ENCODE measurements at places on chromosomes 11 and 22. TPM values are rescaled to one million over a fixed set of nuclear protein-coding genes. Genes with fewer than 3 reads are reported as not detected.

The OR6X1 gene
- not detected for total RNA-seq

DNA sequence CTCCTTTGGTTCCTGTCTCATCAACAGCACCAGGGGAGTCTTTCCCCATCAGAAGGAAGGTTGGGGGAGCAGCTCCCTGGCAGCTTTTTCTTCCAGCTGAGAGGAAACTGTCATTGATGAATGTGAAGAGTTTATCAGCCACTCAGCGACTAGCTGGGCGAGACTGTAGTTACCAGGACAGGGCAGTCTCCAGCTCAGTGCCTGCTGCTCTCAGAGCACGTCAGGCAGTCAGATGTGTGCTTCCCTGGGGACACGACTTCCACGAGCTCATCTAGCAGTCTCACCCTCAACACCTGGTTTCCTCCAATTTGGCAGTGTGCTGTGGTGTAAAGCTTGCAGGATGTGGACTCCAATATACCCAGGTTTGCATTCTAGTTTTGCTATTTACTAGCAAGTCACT, 12.5 kb upstream of the C1QTNF4 start:
- no peak overlapping the region for H3K4me3 ChIP-seq
- H3K4me1 ChIP-seq, result no peaks in the 10 kb centered on the region
- peaks cover 5% of the 10 kb centered on the region for H3K36me3 ChIP-seq
- no peaks in the 10 kb centered on the region for H3K27me3 ChIP-seq

- H3K27me3 ChIP-seq, result no peaks in the 10 kb centered on the region
- DNase-seq, result no peak
- H3K27ac ChIP-seq, result no peak overlapping the region
These were observed 36.6 kb downstream of the METTL15 start for GRCh38 chr11:28144808-28145207.

The DTX4 gene
- total RNA-seq, result 3.7 TPM

GRCh38 chr22:20298803-20299745, 20.8 kb downstream of the DGCR6L start:
- peak overlapping the region; percentile 41 for H3K4me3 ChIP-seq
- H3K36me3 ChIP-seq, result no peaks in the 10 kb centered on the region
- H3K4me1 ChIP-seq, result peaks cover 3% of the 10 kb centered on the region
- H3K27ac ChIP-seq, result no peak overlapping the region
- peak; percentile 89 for DNase-seq

- H3K4me3 ChIP-seq, result no peak overlapping the region
- no peak for DNase-seq
- no peaks in the 10 kb centered on the region for H3K4me1 ChIP-seq
- no peaks in the 10 kb centered on the region for H3K27me3 ChIP-seq
These were observed 404.4 kb downstream of the KCNA4 start for GRCh38 chr11:29612423-29612822.

DNA sequence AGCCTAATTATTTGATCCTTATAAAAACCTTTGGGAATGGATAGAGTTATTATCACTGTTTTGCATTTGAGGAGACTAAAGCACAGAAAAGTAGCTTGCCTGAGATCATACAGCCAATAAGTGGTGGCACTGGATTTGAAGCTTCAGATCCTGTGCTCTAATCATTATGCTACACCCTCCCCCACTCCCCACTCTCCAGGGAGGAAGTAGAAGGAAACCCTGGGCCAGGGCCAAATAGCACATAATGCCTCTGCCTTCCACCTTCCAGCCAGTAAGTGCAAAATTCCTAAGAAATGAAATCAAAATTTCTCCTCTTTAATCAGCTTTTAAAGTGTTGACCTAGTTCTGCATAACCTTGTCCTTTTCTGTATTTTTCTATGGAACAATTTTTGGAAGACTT, 61.6 kb downstream of the SIK2 start:
- no peaks in the 10 kb centered on the region for H3K4me1 ChIP-seq
- no peak for DNase-seq
- H3K36me3 ChIP-seq, result peaks cover 2% of the 10 kb centered on the region

- H3K4me1 ChIP-seq, result no peaks in the 10 kb centered on the region
- no peak for DNase-seq
- H3K36me3 ChIP-seq, result no peaks in the 10 kb centered on the region
- H3K27me3 ChIP-seq, result peaks cover 5% of the 10 kb centered on the region
- no peak overlapping the region for H3K27ac ChIP-seq
- no peak overlapping the region for H3K4me3 ChIP-seq
These were observed 40.5 kb downstream of the NCAM1 start for GRCh38 chr11:113001709-113002108.

DNA sequence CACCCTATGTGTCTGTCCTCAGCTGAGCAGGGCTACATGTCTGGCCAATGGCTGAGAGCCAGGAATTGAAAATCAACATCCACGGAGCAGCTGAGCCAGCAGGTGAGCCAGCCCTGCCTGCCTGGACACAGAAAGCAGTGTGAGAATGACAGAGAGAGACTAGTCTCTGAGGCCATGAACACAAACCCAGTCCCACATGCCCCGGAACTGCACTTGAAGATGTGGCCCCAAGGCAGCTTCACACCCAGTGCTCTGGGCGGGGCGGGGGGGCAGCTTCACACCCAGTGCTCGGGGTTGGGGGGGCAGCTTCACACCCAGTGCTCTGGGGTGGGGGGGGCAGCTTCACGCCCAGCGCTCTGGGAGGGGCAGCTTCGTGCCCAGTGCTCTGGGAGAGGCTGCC, 37.6 kb downstream of the TRMU start:
- H3K27me3 ChIP-seq, result no peaks in the 10 kb centered on the region
- no peak overlapping the region for H3K27ac ChIP-seq
- DNase-seq, result no peak
- no peak overlapping the region for H3K4me3 ChIP-seq

- peaks cover 5% of the 10 kb centered on the region for H3K36me3 ChIP-seq
- H3K27ac ChIP-seq, result no peak overlapping the region
- no peaks in the 10 kb centered on the region for H3K27me3 ChIP-seq
- H3K4me1 ChIP-seq, result peaks cover 65% of the 10 kb centered on the region
- no peak overlapping the region for H3K4me3 ChIP-seq
- no peak for DNase-seq
These were observed 24.7 kb downstream of the RCOR2 start for GRCh38 chr11:63892228-63892627.

The DGAT2 gene
- 0.20 TPM for total RNA-seq

The NTM gene
- not detected for total RNA-seq

DNA sequence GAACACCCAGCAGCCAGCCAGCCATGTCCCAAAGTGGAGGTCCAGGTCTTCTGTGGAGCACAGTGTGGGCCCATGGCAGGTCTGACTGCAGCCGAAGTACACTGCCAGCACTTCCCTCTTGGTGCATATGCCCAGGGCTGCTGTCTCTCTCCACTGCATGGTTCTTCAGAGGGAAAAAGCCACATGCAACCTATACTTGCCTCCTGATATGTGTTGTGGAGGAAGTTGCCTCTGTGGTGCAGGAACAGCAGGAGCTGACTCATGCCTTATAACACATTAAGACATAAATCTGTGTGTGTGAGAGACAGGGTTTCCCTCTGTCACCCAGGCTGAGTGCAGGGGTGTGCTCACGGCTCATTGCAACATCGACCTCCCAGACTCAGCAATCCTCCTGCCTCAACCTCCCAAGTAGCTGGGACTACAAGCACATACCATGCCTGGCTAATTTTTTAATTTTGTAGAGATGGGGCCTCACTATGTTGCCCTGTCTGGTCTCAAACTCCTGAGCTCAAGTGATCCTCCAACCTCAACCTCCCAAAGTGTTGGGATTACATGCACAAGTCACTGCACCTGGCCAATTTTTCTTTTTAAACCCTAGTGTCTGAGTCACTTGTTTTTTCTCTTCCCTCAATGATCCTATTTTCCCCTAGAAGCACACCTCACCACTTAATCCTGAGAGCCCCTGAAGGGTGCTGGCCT, 98.8 kb downstream of the MPPED2 start:
- no peaks in the 10 kb centered on the region for H3K4me1 ChIP-seq
- H3K36me3 ChIP-seq, result no peaks in the 10 kb centered on the region
- H3K27ac ChIP-seq, result no peak overlapping the region
- no peak overlapping the region for H3K4me3 ChIP-seq

DNA sequence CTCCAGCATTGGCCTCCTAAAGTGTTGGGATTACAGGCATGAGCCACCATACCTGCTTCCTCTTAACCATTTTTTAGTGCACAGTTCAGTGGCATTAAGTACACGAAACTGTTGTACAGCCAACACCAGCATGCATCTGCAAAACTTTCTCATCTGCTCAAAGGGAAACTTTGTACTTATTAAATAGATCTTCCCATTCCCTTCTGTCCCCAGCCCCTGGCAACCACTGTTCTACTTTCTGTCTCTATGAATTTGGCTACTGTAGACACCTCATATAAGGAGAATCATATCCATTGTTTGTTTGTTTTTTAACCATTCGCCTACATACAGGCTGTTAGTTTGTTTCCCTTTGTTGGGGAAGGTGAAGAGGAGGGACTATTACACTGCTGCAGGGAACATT, 6.5 kb upstream of the EP300 start:
- H3K27ac ChIP-seq, result no peak overlapping the region
- no peaks in the 10 kb centered on the region for H3K36me3 ChIP-seq
- DNase-seq, result no peak
- H3K4me1 ChIP-seq, result peaks cover 6% of the 10 kb centered on the region

GRCh38 chr11:75563978-75564552, 2.0 kb downstream of the SERPINH1 start:
- H3K27ac ChIP-seq, result no peak overlapping the region
- no peak for DNase-seq
- H3K4me3 ChIP-seq, result no peak overlapping the region
- no peaks in the 10 kb centered on the region for H3K27me3 ChIP-seq

- H3K27me3 ChIP-seq, result no peaks in the 10 kb centered on the region
- H3K4me3 ChIP-seq, result no peak overlapping the region
- H3K36me3 ChIP-seq, result peaks cover 45% of the 10 kb centered on the region
- H3K27ac ChIP-seq, result peak overlapping the region; percentile 89
These were observed 3.9 kb downstream of the APOBEC3G start for GRCh38 chr22:39081016-39081415.

GRCh38 chr11:89136606-89137005, 41.1 kb upstream of the TYR start:
- H3K36me3 ChIP-seq, result no peaks in the 10 kb centered on the region
- no peak overlapping the region for H3K4me3 ChIP-seq
- H3K4me1 ChIP-seq, result no peaks in the 10 kb centered on the region
- no peak for DNase-seq
- no peaks in the 10 kb centered on the region for H3K27me3 ChIP-seq

The ANO1 gene
- 0.38 TPM for total RNA-seq

DNA sequence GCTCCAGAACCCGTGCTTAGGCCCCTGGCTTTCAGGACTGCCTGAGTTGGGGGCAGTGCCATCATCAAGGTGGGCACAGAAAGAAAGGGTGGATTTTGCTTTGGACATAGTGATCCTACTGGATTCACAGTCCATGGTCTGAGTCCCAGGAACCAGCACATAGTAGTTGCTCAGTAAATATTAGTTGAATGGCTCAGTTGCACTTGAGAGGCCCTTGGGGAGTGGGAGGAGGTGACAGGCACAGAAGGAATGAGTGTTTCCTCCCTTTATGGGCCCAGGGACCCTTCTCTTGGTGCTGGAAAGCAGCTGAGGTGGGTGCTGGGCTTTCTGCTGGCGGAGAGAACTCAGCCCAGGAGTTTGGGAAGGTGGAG, 16.6 kb downstream of the ARHGEF17 start:
- H3K27ac ChIP-seq, result no peak overlapping the region
- H3K4me1 ChIP-seq, result peaks cover 7% of the 10 kb centered on the region
- H3K36me3 ChIP-seq, result no peaks in the 10 kb centered on the region
- no peak overlapping the region for H3K4me3 ChIP-seq

The GGA1 gene
- 97.7 TPM for total RNA-seq

The XKR3 gene
- not detected for total RNA-seq

The ZMAT5 gene
- total RNA-seq, result 14.3 TPM

DNA sequence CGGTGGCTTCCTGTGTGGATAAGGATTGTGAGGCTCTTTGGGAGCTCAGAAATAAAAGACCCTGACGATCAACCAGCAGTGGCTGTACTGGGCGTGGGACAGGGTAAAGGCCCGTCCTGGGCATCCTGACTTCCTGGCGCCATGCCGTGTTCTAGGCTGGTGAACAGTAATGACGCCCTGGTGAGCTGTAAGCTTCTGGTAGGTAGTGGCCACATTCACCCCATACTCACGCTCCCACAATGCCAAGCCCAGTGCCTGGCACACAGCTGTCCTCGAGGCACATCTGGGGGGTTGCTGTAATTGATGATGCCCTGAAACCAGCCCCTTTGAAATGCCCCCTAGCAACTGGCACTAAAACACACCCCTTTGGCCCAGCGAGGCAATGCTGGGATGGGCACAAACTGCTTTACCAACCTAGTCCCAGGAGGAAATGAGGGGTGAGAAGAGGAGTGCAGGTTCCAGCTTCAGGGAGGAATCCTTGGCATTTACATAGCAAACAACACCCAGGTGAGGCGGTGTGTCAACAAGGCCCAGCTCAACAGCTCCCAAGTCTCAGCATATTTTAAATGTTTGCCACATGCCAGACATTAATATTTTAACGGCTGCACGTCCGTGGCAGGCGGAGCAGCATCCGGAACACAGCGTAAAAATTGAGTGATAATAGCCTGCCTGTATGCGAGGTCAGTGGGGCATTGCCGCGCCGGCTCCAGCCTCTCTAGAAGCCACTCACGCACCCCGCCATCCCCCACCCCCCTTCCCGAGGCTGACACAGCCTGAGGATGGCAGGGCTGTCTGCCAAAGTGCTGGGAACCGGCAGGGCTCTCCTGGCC, 79.3 kb downstream of the DSCAML1 start:
- no peak for DNase-seq
- no peak overlapping the region for H3K27ac ChIP-seq
- H3K4me1 ChIP-seq, result no peaks in the 10 kb centered on the region
- no peaks in the 10 kb centered on the region for H3K27me3 ChIP-seq

The PIH1D2 gene
- total RNA-seq, result 0.30 TPM

The PSMD13 gene
- 108 TPM for total RNA-seq

DNA sequence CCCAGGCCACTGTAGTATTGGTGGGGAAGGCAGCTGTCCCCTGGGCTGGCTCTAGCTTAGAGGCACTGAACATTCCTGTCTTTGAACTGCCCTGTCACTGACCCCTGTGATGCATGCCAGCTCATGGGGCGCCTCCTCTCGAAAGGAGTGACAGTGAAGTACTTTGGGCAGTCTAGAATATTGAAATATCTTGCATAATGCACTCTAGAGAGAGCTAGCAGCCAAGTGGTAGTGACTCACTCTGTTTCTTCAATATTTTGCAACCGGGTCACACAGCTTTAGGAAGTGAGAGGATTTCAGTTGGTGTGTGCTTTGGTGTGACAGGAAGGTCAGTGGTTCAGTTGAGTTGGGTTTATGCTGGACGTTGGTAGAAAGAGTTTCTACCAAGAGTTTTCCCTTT, 35.5 kb upstream of the ST14 start:
- peaks cover 2% of the 10 kb centered on the region for H3K36me3 ChIP-seq
- H3K4me1 ChIP-seq, result peaks cover 27% of the 10 kb centered on the region
- DNase-seq, result no peak
